ENCODE measurements at places on chromosomes 4 and X.
A peak's percentile ranks its signal among the peaks of the same experiment; 100 is the strongest.

DNA sequence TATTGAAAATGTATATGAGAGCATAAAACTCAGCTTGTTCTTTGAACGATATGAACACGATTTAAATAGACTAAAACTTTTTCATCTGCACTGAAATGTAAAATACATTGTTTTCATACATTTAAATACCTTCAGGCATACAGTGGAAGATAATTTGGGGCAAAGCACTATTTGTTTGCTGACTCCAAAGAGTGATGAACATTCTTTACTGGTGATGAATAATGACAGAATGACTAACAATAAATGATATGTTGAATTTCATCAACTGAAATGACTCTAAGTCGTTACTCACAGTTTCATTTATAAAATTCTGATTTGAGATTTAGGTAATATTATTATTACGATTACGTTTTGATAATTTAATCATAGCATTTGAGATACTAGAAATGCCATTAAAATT is 1160.1 kb downstream of the NLGN4X start:
- no peak for DNase-seq

DNA sequence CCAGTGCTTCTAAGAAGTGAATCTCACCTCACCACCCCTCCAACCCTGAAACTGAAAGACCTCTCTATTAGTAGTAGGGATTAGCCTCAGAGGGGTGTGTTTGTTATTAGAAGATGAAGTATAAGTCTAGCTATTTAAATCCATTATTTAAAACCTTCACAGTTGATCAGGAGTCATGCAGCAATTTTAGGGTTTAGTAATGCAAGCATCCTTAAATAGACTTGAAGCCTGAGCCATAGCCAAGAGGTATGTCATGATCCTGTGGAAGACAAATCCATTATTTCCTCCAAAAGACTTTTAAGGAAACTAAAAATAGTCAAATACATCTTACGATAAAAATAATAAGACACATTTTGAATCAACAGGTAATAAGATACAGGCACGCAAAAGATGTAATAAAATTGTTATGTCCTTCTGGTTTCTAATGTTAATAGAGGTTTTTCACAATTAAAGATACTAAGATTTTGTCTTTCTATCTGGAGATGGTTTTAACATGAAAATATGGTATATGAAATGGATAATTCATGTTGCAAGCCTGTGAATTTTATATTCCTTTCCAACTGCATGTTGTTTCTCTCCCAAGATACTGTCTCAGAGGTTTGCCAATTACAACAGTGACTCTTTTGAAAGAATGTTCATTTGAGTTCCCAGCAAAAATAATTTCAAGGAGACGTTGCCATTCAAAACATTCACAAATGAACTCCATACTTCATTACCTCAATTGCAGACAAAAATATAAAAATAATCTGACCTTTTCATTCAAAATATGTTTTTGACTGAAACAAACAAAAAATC is 68.0 kb downstream of the LUZP4 start:
- no peak for DNase-seq

GRCh38 chr4:101418055-101418454 is 70.7 kb upstream of the PPP3CA start:
- peak; percentile 38 for DNase-seq

DNA sequence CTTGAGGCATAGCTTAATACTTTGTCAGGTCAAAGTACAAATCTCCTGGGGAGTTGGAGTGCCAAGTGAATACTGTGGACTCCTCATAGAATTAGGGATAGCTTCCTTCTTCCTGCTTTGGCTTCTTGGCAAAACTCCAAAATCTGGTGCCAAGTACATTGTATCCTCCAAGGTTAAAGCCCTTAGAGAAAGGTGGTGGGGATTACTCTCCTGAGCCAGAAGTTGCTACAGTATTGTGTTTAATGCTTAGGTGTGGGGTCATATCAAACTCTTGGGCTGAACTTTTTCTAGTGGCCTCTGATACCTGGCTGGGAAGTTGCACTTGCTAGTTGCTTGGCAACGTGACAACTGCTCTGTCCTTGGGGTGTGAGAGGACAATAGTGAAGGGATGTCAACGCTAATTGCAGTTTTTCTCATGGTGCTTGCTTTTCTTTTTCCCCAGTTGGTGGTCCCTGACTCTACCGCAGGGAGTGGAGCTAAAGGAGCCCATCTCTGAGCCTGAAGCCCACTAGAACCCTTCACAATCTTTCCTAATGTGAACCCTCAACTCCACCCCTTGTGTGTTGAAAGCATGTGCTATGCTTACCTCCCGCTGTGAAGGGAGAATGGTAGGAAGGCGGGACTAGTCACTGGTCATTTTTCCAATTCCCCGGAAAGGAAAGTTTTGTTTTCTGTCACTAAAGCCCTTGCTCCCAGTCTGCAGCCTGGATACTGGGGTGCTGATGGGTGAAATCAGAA is 35.5 kb downstream of the DLG3 start:
- no peak for DNase-seq

DNA sequence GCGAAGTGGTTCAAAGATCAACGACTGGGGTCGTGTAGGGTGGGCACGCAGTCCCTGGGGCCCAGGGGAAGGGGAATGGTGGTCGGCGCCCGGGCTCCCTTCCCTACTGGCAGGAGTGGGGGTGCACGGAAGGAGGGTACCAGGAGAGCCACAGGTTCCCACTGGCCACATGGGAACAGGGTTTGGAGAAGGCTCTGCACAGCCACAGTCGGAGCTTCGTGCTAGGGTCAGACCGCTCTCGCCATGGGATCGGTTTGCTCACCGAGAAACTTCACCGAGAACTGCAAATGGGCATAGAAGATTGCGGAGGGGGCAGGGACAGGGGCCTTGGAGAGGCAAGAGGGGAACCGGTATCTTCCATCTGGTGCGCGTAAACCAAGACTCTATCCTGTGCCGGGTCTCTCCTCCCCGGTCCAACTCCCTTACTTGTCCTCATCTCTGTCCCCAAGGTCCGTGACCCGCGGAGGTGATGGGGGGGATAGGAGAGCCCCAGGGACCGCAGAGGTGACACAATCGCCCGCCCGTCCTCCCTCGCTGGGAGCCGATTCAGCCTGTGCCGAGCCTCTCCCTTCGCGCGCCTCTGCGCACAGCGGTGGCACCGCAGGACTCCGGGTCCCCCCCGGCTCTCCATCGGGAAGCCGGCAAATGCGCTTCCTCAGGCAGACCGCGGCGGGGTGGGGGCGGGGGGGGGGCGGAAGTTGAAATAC is 1.0 kb downstream of the SCD5 start:
- no peak for DNase-seq

DNA sequence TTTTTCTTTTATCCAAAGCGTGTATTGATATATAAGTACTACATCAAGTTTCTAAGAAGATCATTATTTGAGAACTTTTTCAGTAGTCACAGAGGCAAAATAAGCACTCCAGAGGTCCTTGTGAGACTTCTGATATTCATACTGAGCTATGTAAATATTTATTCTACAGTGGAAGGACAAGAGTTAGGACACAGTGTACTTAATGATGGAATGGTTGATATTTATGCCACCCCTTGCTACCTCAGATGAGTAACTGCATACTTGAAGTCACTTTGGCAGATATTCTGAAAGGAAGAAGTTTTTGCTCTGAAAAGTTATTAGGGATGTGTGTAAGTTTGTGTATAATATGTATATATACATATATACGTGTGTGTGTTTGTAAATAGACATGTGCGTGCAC is 30.3 kb downstream of the MAGEA1 start:
- DNase-seq: no peak

- DNase-seq: no peak
These were observed 8.3 kb upstream of the LNX1 start for GRCh38 chr4:53599632-53600031.

- DNase-seq: no peak
These were observed at the start of gene TEC for GRCh38 chr4:48268956-48269860. TSS of gene TEC (minus strand) at chr4:48269838. CDS start at chr4:48228614, 41,224 bp downstream.
